ENCODE measurements at places on chromosomes 6 and 20. TPM values are rescaled to one million over a fixed set of nuclear protein-coding genes. Genes with fewer than 3 reads are reported as not detected.

- DNase-seq, result no peak
Observed at GRCh38 chr6:82270881-82271635, 23.5 kb upstream of the IBTK start.

GRCh38 chr6:129583866-129584265 is 126.1 kb downstream of the ARHGAP18 start:
- DNase-seq, result no peak

BPIFB2 gene
- total RNA-seq, result not detected

GRCh38 chr6:39841291-39841690 is 49.1 kb downstream of the DAAM2 start:
- DNase-seq, result no peak

SMPDL3A gene
- 19.9 TPM for total RNA-seq

NKAPL gene
- total RNA-seq, result 0.79 TPM

DNA sequence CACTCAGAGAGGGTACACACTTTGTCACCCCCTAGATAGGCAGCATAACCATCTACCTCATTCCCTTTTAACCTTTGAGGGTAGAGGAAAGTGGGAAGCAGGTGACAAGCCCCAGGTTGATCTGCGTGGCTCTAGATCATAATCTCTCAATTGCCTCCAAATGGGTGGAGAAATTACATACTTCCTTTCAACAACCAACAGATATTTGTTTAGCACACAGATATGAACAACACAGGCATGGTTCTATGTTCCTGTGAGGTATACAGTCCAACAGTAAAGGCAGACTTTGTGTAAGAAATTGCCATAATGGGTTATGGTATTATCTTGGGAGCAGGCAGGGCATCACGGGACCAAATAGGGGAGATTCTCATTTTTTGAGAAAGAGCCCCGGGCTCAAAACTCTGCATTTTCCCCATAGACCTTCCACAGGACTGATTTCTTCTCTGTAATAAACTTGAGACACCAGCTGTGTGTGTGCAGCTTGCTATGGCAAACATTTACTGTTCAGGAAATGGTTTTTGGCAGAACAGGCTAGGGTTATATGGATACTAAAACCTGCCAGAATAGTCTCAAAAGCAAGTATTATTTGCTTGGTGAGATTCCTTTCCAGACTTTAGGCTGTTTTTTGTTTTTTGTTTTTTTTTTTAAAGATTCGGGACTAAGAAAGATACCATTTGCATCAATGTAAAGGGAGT is 126.2 kb downstream of the CD164 start:
- no peak for DNase-seq

DLK2 gene
- total RNA-seq, result 1.9 TPM

DNA sequence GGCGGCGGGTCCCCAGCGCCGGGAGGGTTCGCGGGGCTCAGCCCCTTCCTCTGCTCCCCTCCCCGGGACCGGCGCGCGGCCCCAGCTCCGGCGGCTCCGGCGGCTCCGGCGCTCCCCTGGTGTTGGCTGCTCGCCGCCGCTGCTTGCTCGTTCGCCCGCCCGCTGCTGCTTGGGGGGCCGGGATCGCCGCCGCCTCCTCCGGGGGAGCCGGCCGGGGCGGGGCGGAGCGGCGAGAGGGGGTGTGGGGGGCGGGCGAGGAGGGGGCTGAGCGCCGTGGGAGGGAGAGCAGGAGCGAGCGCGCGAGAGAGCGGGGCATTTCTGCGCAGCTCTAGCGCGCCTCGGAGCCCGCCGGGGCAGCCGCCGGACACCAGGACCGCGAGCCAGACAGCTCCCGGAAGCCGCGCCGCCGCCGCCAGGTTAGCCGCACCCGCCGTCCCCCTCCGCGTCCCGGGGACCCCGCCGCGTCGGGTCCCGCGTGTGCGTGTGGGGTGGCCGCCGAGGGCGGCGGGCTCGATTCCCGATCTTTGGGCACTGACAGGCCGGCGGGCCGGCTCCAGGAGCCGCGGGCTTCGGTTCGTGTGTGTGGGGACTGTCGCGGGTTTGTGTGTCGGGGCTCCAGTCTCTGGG is 62.0 kb upstream of the EPB41L1 start:
- peak; percentile 93 for DNase-seq

- DNase-seq, result no peak
Observed at GRCh38 chr6:166620478-166621113, 6.5 kb downstream of the RPS6KA2 start.

GRCh38 chr20:52972190-52972937 is at the start of gene TSHZ2:
TSHZ2 (plus strand) TSS chr20:52972358; CDS start chr20:52973294, 936 bp downstream.
- peak; percentile 65 for DNase-seq

GRCh38 chr20:51668515-51668914 is 99.7 kb downstream of the ATP9A start:
- no peak for DNase-seq

VSX1 gene
- not detected for total RNA-seq

DNA sequence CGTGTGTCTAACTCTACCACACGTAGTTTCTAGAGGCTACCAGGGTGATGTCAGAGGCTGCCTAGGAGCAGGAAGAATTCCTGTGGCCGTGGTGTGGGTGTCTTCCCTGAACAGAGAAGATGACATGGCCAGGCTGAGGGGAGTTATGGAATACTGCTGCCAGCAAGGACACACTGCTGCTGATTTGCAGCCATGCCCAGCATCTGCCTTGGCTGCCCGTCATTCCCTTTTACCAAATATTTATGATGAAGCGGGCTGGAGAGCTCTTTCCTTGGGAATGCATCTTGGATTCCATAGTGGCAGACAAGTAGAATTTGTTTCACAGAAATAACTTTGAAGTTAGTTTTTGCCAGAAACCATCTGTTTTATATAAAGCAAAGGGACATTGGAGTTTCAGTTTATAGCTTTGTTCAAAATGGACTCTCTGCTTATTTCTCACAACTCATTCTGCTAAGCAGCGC is 80.8 kb upstream of the VSTM2L start:
- no peak for DNase-seq

VIP gene
- total RNA-seq, result 0.26 TPM

Measured in upper lobe of left lung (tissue), 6 donors.